ENCODE measurements at places on chromosomes 1 and 21. TPM values are rescaled to one million over a fixed set of nuclear protein-coding genes. Genes with fewer than 3 reads are reported as not detected.

Gene SERINC2
- total RNA-seq, result 40.6 TPM

Gene CGN
- total RNA-seq, result 62.5 TPM

Gene SHE
- 48.3 TPM for total RNA-seq

Gene TAL1
- 18.3 TPM for total RNA-seq

Gene TRIM17
- total RNA-seq, result 2.6 TPM

Gene TDRD10
- 21.7 TPM for total RNA-seq

DNA sequence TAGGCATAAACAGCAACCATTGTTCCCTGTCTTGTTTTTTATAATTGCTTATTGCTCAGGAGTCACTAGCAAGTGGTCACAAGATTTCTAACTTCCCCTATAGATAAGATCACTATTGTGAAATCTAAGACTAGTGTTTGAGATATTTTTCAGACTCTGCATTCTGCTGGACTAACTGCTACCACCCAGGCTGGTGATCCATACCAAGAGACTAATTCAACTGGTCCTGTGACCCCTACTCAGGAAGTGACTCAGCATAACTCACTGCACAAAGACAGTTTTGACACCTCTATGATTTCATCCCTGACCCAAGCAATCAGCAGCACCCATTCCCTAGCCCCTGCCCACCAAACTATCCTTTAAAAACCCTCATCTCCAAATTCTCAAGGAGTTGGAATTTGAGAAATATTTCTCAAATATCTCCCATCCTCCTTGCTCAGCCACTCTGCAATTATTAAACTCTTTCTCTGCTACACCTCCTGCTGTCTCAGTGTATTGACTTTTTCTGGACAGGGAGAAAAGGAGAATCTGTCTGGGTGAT is 52.7 kb downstream of the TRIM33 start:
- DNase-seq, result no peak

DNA sequence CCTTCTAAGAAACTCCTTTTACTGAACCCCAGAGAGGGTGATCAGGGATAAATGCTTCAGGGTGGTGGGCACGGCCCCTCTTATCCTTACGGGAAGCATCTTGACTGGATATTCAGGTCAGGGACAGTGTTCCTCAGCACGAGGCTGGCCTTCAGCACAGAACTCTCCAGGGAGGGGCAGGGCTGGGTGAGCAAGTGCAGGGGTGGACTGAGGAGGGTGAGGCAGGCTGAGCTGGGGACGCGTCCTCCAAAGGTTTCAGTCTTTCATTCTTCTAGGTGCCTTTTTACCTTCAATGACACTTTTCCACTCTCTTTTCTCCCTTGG is 52.3 kb downstream of the RASSF5 start:
- DNase-seq, result no peak

DNA sequence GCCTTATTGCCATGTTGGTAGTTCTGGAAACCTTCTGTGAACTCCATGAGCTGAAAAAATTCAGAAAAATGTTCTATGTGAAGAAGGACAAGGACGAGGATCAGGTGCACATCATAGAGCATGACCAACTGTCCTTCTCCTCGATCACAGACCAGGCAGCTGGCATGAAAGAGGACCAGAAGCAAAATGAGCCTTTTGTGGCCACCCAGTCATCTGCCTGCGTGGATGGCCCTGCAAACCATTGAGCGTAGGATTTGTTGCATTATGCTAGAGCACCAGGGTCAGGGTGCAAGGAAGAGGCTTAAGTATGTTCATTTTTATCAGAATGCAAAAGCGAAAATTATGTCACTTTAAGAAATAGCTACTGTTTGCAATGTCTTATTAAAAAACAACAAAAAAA is 57.4 kb downstream of the KCNK1 start:
- no peak for DNase-seq

DNA sequence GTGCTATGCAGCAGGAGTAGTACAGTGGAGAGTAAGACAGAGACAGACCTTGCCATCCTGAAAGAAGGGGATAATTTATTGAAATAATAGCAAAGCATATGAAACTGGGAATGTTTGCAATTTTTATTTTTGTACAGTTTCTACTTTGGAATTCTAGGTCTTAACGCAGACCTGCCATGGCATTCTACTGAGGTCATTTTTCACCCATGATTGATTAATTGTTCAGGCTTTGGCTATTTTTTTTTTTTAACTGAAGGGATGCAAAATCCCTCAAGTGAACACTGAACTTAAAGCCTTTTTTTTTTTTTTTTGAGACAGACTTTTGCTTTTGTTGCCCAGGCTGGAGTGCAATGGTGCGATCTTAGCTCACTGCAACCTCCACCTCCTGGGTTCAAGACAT is 27.1 kb downstream of the MTF2 start:
- DNase-seq, result no peak

GRCh38 chr1:7932524-7933138 is 8.0 kb downstream of the TNFRSF9 start:
- no peak for DNase-seq

- DNase-seq, result no peak
These were observed 2.0 kb downstream of the MTARC2 start for GRCh38 chr1:220750131-220750515.

- peak; percentile 60 for DNase-seq
These were observed 7.1 kb downstream of the ZBTB21 start for GRCh38 chr21:42003051-42003461.

DNA sequence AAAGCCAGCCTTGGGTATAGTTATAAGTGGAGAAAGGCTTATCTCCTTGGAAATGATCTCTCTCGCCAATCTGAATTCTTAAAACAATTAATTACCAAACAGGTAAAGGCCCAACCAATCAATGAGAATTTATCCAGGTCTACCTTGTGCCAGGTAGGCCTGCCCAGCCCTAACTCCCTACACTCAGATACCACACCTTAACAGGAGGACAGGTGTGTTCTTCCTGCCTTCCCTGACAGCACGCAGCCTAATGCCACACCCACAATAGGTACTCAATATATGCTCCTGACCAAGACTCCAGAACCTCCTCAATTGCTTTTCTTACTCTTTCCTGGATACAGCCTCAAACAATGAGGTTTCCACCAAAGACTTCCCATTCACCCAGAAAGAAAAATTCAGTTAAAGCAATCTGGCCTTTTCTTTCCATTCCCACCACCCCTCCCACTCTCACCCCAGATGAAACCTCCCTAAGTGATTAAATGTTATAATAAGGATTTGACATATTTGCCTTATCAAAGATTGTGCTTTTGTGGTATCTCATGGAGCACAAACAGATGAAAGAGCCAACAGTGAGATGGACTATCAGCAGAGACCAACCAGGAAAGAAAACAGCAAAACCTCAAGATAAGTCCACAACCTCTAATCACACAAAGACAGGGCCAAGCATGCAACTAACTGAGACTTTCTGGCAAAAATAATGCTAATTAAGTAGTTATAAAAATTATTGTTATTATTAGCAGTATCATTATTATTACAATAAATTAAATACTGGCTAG is 25.6 kb downstream of the TRABD2B start:
- no peak for DNase-seq

DNA sequence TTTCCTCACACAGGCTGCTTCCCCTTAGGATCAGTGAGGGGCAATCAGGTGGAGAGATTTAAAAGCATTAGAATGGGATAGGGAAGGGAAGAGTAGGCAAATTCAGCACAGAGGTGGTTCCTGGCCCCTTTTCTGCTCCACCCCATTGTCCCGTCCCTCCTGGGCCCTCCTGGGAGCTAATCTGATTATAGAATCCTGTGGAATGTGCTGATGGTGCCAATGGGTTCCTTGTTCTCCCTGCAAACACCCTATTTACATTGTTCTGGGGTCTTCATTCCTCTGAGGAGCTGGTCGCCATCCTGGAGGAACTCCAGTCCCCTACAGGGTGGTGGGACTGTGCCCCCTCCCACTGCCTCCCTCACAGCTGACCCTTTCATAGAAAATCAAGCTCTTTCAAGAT is 34.4 kb upstream of the LRP8 start:
- DNase-seq, result peak; percentile 28

DNA sequence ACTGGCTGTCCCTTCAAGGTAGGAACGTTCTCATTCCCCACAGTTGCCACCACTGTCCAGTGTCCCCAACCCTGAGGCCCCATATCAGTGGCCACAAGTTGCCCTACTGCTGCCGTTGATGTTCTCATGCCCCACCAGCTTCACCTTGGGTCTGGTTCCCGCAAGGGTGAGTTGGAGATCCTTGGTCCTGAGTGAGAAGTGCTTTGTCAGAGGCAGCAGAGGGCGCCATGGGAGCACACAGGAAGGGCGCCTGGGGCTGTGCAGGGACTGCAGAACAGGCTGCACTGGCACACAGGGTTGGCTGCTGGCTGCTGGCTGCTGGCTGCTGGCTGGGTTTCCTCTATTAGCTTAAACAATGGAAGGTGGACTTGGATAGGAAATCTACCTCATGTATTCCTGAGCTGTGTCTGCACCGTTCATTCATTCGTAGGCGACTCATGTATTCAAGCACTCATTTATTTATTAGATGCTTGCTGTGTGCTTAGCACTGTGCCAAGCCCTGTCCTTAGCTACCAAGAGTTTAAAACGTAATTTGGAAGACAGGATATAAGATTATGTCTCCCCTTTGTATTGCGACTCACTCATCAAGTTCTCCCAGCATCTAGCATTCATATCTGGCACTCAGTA is 2.1 kb upstream of the S100A9 start:
- DNase-seq, result peak; percentile 87
